Lower lobe of right lung (tissue), 2 donors: ENCODE measurements at places on chromosomes 6 and 20.

- no peak for DNase-seq
Measured at GRCh38 chr20:3572151-3572550, 91.0 kb downstream of the GFRA4 start.

GRCh38 chr6:75855052-75855451 is 106.0 kb downstream of the MYO6 start:
- no peak for DNase-seq

DNA sequence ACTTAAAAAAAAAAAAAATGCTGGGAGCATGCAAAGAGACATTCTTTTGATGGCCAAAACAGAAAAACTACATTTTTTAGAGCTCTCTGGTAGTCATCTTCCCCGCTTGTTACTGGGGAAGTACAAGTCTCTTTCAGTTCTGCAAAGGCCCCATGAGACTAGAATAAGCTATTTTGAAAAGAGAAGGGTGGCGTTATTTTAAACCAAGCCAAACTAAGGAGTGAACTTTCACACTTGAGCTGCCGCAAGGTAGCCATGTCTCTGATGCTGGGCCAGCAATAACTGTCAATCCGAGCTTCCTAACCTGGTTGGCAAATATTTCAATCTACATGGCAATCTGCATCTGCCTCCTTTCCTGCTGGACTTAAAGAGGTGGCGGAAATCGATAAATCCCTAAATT is 96.7 kb downstream of the L3MBTL3 start:
- no peak for DNase-seq

- no peak for DNase-seq
Measured at GRCh38 chr6:131519670-131520436, 53.2 kb upstream of the ARG1 start.

DNA sequence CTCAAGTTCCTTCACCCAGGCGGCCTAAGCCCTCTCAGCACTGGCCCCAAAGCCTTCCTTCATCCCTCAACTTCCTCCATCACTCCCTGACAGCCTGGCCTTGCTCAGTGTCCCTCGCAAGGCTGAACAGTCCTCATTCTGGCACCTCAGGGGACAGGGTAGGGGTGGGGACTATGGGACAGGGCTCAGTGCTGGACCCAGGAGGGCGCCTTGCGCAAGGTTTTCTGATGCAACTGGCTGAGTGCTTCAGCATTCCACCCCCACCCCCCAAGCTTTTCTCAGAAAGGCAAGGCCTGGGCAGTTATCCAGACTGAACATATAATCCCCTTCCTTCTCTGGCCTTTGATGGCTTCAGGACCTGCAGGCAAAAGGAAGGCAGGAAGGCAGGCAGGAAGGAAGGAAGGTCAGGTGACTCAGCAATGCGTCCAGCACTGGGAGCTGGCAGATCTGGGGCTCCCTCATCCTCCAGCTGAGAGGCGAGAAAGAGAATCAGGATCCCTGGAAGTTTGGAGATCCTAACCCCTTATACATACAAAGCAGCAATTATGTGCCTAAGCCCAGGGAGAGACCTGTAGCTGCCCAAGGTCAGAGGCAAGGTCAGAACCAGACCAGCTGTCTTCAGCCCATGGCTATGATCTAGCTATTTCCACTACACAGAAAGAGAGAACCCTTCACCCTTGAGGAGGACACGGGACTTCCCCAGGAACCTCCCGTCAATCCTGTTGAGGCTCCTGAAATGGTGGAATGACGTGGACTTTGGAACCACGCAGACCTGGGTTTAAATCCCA is 8.6 kb upstream of the TRIB3 start:
- peak; percentile 92 for DNase-seq

DNA sequence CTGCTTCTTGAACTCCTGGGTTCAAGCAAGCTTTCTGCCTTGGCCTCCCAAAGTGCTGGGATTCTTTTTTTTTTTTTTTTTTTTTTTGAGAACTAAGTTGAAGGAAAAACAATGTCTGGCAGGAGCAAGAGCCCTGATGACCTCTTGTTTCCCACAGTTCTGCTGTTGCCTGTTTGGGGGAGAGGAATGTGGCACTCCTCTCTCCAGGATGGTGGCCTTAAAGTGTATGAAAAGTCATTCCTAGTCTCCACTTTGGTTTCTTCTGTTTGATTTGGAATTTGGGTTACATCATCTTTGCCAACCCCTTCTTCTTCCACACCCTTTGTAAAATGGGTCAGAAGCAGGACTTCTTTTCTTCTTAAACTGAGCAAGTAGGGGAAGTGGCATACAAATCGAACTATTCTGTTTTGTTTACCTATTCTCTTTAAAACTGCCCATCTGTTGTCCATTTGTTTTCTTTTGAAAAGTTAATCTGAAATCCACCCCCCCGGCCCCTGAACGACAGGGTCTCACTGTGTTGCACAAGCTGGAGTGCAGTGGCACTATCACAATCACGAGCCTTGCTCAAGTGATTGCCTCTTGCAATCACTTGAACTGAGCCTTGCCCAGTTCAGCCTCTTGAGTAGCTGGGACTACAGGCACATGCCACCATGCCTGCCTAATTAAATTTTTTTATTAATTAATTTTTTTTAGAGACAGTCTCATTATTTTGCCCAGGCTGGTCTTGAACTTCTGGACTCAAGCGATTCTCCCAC is 11.3 kb downstream of the CARMIL1 start:
- DNase-seq = no peak

- peak; percentile 7 for DNase-seq
Measured at GRCh38 chr20:58171796-58172425, 56.5 kb downstream of the ANKRD60 start.

DNA sequence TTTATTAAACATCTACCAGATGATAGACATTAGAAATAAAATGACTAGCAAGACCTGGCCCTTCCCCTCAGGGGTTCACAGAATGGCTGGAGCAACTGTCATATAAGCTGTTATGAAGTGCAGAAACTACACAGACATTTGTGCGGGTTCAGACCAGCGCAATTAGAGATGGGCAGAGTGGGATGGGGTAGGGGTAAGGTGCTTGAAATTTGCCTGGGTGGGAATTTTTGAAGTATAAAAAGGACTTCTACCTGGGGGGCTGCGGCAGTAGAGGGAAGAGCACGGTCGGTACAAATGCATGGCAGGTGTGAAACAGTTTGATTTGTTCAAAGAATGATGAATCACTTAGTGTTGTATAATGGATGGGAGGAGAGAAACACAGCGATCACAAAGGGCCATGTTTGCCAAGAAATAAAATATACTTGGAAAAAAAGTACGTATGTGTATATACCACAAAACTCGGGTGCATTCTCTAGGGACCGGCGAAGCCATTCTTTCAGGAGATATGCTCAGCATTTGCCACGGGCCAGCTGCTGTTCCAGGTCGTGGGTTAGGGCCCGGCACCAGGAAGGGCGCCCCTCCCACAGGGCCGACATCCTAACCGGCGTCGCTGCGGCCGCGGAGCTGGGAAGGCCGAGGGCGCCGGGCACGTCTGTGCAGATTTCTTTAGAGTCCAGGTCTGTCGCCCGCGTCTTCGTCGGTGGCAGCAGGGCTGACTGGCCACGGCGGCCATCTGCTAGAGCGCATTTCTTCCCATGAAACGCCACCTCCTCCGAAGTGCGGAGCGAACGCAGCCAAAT is 809 bp upstream of the NOL7 start:
- peak; percentile 71 for DNase-seq

GRCh38 chr20:47606983-47607613 is 105.4 kb downstream of the NCOA3 start:
- no peak for DNase-seq

GRCh38 chr6:44464527-44465310 is 77.2 kb downstream of the CDC5L start:
- no peak for DNase-seq

DNA sequence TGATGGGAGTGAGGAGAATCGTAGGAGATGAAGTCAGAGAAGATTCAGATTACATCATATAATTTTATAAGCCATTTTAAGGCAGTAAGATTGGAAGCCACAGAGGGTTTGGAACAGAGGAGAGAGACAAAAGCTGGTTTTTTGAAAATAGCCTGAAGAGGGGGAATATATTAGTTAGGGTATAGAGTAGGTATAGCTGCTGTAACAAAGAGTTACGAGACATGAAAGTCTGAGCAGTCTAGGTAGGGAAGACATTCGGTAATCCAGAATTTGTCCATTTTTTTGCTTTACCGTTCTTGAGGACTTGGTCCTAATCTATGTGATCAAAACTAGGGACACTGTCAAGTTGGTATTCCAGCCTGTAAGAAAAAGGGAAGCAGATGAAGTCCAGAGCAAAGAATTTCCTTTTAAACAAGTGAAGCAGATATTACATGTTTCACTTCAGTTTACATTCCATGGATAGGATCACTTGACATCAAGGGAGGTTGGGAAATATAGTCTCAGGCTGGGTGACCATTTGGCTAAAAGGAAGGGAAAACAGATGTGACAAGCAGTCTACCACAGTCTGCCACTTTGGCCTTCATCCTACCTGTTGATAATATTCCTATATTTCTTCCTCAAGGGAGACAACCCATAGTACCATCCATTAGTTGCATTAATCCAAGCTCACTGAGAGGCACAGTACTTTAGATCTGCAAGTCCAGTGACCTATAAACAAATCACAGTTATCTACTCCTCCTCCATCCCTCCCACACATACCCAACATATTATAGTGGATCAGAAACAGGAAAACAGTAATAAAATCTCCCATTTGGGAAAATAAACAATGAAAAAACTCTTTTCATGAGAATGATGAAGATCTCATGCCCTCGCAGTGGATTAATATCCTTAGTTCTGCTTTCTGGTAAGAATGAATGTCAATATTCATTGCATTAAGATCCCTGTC is 10.2 kb downstream of the FAM135A start:
- no peak for DNase-seq

- DNase-seq = no peak
Measured at GRCh38 chr6:604579-604978, 52.3 kb downstream of the HUS1B start.

DNA sequence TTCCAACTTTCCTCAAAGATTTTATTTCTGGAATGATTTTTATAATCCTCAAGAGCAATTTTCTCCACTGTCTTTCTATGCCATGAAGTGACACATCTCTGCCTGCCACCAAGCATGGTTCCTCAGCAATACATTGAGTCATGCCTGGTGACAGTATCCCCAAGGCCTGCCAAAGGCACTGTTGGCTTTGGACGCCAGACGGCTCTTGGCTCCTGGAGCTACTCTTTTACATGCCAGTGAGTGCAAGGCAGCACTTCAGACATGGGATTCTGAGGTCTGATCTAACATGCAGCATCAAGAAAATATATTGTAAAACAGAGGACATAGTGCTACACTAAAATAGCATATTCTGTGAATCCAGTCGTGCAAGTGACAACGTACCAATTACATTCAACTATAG is 20.1 kb upstream of the PLEKHG1 start:
- no peak for DNase-seq

DNA sequence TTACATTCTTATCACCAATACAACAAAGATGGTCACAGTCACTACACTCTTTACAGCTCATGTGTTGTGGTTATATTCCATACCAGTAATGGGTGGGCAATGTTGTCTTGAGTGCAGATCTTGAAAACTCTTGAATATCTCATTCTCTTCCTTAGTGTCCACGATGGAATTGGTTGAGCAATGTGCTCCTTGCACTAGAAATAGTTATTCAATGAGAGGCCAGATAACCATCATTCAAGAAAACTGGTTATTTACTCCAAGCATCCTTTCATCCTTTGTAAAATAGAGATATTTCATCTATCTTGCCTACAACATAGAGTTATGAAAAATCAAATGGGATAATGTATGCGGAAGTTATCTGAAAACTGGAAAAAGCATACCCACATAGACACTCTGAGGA is 215.9 kb downstream of the ARHGAP18 start:
- DNase-seq = no peak

GRCh38 chr6:78598966-78599365 is 268.4 kb upstream of the IRAK1BP1 start:
- no peak for DNase-seq

DNA sequence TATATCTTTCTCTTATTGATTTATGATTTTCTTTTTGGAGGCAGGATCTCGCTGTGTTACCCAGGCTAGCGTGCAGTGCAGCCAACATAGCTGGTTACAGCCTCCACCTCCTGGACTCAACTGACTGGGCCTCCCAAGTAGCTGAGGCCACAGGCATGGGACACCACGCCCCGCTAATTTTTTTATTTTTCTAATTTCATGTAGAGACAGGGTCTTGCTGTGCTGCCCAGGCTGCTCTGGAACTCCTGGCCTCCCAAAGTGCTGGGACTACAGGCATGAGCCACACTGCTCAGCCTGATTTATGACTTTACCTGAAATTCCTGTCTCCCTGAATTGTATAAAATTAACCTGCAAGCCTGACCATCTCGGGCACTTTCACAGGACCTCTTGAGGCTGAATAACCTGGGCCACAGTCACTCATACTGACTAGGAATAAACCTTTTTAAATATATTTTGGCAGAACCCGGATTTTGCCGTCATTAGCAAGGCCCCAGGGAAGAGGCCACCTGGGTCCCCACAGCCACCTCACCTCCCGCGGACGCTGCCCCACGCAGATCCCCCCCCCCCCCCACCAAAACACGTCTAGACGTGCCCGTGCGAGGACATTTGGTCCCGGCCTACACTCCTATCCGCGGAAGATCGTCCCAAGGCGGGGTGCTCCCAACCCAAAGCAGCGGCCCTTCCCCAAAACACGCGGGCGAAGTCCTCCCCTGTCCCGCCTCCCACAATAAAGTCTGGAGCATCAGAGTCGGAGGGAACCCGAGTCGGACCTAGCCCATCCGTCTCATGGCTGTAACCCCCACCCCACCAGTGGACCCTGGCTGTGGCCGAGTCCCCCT is 902 bp downstream of the ZNF337 start:
- no peak for DNase-seq
